ENCODE measurements at places on chromosomes 2 and 18.

- peak; percentile 7 for DNase-seq
Observed at GRCh38 chr2:168584911-168585310, 128.8 kb downstream of the CERS6 start.

DNA sequence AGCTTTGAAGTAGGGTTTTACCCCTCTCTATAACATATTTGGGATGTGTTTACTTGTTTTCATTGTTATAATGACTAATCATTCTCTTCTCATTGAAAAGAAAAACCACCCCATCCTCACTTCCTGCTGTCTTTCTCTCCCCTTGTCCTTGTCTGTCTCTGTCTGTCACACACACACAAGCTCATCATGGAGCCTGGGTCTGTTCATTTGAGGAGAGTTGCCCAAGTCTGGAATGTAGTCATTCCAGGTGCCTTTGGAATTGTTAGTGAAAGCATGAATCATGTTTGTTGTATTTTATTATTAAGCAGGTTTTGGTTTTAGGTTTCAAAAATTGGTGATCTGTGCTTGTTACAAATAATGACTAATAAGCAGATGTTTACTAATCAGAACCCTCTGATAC is 133.5 kb upstream of the IL1R2 start:
- no peak for DNase-seq

GRCh38 chr2:777546-777945 is 100.3 kb upstream of the TMEM18 start:
- no peak for DNase-seq

GRCh38 chr2:45343251-45344017 is 267.6 kb downstream of the SRBD1 start:
- no peak for DNase-seq
